ENCODE measurements at places on chromosomes 5 and 9.

DNA sequence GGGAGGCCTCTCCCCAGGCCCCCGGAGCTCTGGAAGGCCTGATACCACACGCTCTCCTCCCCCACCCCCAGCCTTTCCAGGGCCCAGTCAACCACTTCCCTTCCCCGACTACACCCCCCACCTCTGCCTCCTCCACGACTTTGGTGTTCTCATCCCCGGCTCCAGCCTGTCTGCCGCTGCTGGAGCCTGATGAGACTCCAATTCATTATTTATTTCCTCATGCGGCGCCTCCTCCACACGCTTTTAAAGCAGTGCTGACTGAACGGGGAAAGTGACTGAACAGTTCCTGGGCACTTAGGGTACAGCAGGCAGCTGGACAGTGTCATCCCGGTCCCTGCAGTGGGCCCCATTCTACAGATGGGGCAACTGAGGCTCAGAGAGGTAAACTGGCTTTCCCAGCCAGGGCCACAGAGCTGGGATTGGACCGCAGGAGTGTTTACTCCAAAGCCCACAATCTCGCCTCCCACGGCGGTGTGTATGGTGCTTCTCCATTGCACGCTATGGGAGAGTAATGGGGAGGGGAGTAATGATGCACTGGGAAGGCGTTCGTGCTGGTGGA lies 15.9 kb upstream of the RPL26L1 start:
- DNase-seq, result no peak

GRCh38 chr5:22391956-22392355 lies 461.2 kb downstream of the CDH12 start:
- DNase-seq, result no peak

- DNase-seq, result no peak
Observed at GRCh38 chr9:30280229-30280900, 2104.1 kb upstream of the ACO1 start.

GRCh38 chr9:38358390-38359296 lies 33.9 kb upstream of the ALDH1B1 start:
- no peak for DNase-seq

GRCh38 chr9:95642189-95642588 lies 125.4 kb upstream of the PTCH1 start:
- DNase-seq, result no peak

DNA sequence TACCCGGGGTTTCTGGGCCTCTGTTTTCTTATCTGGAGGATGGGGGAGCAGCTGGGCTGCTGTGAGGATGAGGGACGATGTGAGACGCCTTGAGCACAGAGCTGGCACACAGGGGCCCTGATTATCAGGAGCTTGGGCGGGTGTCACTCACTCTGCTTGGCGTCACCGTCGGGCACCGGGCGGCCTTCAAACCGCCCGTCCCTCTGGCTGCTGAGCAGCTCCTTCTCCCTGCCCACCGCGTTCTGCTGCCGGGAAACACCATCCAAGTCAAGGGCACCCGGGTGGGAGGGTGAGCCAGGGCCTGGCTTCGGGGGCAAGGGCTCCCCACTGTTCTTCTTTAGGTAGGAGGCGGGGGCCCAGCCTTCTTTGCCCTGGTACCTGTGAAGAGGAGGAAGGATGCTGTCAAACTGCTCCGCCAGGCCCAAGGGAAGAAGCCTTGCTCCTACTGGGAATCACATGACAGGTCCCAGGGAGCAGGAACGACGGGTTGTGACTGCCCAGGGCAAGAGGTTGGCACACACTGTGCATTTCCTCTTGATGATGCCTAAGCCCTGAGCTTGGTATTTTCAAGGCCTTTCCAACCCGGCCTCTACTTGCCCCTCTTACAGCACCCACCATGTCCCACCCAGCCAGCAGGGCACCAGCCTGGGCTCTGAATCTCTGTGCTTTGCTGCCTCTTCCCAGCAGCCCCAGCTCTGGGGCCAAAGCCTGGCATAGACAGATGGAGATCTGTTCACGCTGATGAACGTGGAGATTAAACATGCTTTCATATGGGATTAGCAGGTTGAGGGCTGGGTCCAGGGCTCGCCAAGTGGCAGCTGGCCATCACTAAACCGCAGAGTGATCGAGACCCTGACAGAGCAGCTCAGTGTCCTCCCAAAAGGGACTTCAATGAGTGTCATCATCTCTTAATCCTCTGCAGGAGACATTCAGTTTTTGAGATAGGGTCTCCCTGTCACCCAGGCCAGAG lies 66.9 kb upstream of the UBTD2 start:
- no peak for DNase-seq

- no peak for DNase-seq
Observed at GRCh38 chr9:3508078-3508431, 17.7 kb downstream of the RFX3 start.

DNA sequence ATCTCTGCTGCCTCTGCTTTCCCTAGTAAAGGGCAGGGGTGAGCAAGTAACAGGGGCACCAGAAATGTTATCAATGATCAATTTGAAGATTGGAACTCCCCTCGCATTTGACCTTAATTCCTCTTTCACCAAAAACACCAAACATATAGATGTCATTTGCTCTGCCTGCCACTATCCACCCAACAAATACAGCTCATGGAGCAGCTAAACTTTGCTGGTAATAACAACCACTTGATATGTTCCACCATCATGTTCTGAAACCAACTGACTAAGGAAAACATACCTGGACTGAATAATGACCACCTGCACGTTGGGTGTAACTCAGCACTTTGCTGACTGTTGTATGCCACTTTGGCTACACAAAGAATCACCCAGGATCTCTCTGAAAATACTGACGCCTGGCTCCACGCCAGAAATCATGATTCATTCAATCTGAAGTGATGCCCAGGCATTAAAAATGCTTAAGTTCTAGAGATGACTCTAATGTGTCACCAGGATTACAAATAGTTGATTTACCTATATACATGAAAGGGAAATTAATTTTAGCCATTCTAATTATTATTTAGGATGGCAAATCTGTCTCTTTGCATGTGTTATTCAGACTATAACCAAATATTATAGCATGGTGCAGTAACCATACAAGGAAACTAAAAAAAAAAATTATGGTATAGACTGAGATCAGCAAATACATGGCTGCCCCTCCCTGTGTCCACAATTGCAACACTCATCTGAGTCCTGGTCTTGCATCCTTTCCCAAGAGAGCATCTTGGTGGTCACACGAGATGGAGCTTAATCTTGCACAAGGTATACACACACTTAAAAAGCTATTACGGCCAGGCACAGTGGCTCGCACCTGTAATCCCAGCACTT lies 43.1 kb upstream of the TTC39B start:
- DNase-seq, result no peak

DNA sequence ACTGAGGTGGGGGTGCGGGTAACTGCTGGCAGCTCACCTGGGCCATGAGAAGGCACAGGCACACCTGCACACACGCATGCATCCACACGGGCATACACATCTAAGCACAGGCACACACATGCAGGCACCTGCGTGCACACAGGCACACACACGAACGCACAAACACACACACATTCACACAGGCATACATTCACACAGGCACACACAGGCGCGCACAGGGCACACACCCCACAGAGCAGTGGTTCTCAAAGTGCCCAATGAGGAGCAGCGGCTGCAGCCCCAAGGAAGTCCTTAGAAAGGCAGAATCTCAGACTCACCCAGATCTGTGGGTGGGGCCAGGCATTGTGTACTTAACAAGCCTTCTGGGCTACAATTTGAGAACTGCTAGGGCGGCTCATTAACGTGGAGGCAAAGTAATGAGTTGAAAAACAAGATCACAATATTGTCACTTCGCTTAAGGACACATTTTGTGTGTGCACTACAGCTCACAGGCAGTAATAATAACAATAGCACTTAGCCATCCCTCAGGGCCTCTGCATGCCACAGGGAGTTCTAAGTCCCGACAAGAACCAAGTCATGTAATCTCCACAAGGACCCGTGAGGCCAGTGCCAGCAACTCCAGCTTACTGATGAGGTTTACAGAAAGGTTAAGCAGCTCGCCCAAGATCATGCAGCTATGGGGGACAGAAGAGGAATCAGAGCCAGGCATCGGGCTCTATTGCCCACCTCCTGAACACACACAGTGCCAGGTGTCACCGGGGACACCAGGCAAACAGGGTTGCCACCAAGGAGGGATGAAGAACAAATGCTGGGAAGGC lies 91.6 kb downstream of the ROR2 start:
- no peak for DNase-seq

- no peak for DNase-seq
Observed at GRCh38 chr9:69584759-69585158, 87.4 kb downstream of the APBA1 start.

GRCh38 chr5:141657404-141657803 lies 6.2 kb upstream of the FCHSD1 start:
- no peak for DNase-seq

DNA sequence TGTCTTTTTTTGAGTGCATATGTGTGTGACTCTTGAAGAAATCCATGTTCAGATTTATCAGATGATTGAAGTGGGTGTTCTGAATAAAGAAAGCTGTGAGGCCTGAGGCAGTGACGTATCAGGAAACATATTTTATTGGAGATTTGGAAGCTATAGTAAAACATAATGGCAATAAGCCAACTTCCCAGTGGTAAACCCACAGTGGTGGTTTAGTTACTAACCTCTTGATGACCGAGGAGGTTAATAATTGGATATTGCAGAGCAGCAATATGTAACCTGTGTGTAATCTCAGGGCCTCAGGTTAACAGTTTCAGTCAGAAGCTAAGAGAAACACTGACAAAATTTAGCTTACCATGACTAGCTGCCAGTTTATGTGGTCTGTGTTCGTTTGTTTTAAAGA lies 6.9 kb downstream of the RGMB start:
- no peak for DNase-seq

DNA sequence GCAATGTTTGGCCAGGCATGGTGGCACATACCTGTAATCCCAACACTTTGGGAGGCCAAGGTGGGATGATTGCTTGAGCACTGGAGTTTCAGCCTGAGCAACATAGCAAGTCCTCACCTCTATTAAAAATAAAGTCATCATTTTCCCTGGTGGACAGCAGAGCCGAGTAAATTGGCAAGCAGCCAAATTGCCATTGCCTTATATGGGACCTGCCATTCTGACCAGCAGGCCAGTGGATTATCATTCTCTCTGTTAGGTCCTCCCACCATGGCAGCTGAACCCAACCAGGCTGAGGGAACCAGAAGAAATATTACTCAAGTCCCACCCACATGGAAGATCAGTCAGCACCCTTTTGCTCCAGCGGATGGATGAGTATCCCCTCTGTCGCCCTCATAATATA lies 1829.9 kb downstream of the EFNA5 start:
- no peak for DNase-seq

GRCh38 chr9:119961774-119962424 lies 592.7 kb upstream of the BRINP1 start:
- peak; percentile 11 for DNase-seq

- no peak for DNase-seq
Observed at GRCh38 chr9:72997387-72997995, 44.6 kb upstream of the ALDH1A1 start.

DNA sequence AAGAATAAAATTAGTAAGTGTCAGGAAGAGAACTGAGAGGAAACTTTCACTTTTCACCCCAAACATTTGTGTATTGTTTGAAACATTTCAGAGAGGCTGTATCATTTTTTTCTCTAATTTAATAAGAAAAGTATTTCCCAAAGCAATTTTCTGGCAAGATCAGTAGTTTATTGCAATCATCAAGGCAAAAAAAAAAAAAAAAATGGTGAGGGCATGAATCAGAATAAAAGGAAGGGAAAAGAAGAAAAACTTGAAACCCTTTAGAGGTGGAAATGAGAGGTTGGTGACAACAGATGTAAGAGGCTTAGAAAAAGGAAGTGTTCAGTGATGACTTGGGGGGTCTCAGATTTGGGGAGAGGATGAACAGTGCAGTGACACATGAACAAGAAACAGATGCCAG lies 13.3 kb downstream of the SHC3 start:
- no peak for DNase-seq

DNA sequence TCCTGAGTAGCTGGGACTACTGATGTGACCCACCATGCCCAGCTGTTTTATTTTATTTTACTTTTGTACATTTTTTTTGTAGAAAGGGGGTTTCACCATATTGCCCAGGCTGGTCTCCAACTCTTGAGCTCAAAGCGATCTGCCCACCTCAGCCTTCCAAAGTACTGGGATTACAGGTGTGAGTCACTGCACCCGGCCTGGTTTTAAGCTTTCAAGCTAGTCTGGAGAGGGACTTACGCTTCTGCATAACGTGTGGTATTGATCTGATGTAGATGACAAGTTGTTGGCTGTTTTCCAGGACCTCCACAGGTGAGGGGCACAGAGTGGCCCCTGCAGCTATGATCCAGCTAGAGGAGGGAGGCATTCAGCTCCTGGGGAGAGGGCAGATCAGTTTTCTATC lies 6.8 kb upstream of the CCL21 start:
- no peak for DNase-seq

- DNase-seq, result no peak
Observed at GRCh38 chr5:150178262-150178661, 11.6 kb upstream of the SLC6A7 start.

GRCh38 chr9:136725612-136726011 lies 13.2 kb downstream of the DIPK1B start:
- no peak for DNase-seq

DNA sequence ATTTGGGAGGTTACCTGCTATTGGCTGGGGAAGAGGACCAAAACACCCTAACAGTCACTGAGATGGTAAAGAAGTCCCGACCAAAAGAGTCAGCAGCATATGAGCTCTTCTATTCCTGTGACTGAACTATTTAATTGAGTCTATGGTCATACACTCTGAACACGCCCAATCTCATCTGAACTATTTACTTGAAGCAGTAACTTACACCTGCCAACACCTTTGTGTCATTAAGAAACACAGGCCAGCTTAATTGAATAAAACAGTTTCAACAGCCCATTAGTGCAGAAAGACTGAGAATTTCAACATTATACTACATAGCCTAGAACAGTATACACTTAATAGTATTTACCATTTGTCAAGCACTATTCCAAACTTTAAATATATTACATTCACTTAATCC lies 47.8 kb downstream of the NR6A1 start:
- DNase-seq, result no peak

DNA sequence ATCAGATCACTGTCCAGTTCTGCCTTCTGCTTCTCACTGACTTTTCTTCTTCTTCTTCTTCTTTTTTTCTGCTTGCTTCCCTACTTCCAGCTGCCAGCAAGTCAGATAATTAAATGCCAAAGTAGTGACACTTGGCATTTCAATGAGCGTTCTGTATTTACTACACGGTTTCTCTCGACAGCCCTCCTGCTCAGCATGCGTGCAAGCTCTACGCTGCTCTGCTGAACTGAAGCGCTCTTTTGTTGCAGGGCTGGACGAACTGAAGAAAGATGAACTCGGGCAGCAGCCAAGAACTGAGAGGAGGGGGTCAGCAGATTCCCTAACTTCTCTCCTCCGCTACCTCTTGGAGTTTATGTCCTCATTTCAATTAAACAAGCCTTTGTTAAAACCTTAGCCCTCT lies 319.1 kb downstream of the GLIS3 start:
- DNase-seq, result no peak

DNA sequence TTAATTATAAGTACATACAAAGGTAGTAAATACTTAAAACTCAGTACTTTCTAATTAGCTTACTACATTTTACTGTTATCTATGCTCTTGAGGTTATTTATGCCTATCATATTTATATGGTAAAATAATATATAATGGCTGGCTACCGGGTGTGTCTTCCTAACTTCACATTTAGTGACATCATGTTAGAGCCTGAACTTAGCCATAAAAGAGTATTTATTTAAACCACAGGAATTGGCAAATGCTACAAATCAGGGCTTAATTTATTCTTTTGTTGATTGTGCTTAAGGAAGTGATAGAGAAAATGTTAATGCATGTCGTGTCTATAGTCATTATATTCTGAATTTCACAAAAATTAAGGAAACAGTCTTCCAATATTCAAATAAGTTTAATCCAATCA lies 73.1 kb downstream of the NDUFAF2 start:
- no peak for DNase-seq

- no peak for DNase-seq
Observed at GRCh38 chr5:176768174-176768970, 42.0 kb upstream of the UNC5A start.
